ENCODE measurements at places on chromosomes 4 and X.

- no peak for DNase-seq
Observed at GRCh38 chrX:14398725-14399124, 130.6 kb upstream of the GLRA2 start.

DNA sequence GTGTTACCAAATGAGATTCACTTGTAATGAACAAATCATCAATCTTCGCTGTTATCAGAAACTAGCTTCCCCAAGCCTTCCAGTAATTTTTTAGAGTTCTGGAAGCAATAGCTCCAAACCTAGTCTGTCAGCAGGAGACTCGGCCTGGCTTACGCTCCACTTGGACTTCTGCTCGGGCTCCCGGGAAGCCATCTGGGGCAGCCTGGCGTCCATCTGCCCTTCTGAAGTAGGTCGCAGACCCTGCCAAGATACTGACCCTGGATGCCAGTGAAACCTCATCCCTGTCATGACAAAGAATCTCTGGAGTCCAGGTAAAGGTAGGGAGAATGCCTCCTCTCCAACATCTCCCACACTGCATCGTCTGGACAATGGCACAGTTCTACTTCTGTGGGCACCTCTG, 493.8 kb upstream of the ZFP42 start:
- DNase-seq: no peak

DNA sequence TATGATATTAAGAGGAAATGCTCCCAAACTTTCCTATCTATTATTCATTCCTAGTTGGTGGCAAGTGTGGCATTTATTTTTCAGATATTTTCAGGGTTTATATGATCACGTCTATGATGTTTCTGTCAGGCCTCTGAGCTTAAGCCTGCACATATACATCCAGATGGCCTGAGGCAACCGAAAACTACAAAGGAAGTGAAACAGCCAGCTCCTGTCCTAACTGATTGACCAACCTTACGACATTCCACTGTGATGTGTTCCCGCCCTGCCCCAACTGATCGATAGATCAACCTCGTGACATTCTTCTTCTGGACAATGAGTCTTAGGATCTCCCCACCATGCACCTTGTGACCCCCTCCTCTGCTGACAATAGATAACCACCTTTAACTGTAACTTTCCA, 67.6 kb upstream of the CTSO start:
- no peak for DNase-seq

DNA sequence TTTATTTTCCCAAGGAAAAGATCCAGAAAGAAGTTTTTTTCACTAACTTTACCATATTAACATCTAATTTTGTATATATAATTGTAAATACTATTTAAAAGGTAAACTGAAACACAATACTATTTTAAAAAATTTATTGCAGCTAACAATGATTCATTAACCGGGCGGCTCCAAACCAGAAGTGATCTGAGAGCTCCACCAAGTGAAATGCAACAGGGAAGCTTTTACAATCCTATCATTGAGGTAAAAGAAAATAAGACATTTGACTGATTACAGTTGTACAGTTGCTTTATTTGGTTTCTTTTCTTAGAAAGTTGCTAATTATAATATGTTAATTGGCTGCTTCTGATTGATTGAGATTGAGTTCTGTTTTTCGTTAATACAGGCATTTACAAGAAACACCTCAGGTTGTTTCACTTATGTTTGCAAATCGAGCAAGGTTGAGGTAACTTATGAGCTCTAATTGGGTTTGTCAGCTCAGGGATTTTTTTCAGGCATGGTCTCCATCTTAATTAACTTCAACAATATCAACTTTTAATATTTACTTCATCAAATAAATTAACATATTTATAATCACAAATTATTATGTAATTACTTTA, 220.2 kb upstream of the UGT8 start:
- no peak for DNase-seq

GRCh38 chr4:60216752-60217151, 983.4 kb upstream of the ADGRL3 start:
- no peak for DNase-seq

GRCh38 chrX:130060122-130061069, 49.9 kb downstream of the ELF4 start:
- DNase-seq: peak; percentile 85
